ENCODE measurements at places on chromosomes 2 and 18.

- no peak for DNase-seq
Observed at GRCh38 chr2:188404341-188405004, 112.8 kb downstream of the GULP1 start.

- no peak for DNase-seq
Observed at GRCh38 chr2:142561656-142562055, 315.8 kb upstream of the KYNU start.

DNA sequence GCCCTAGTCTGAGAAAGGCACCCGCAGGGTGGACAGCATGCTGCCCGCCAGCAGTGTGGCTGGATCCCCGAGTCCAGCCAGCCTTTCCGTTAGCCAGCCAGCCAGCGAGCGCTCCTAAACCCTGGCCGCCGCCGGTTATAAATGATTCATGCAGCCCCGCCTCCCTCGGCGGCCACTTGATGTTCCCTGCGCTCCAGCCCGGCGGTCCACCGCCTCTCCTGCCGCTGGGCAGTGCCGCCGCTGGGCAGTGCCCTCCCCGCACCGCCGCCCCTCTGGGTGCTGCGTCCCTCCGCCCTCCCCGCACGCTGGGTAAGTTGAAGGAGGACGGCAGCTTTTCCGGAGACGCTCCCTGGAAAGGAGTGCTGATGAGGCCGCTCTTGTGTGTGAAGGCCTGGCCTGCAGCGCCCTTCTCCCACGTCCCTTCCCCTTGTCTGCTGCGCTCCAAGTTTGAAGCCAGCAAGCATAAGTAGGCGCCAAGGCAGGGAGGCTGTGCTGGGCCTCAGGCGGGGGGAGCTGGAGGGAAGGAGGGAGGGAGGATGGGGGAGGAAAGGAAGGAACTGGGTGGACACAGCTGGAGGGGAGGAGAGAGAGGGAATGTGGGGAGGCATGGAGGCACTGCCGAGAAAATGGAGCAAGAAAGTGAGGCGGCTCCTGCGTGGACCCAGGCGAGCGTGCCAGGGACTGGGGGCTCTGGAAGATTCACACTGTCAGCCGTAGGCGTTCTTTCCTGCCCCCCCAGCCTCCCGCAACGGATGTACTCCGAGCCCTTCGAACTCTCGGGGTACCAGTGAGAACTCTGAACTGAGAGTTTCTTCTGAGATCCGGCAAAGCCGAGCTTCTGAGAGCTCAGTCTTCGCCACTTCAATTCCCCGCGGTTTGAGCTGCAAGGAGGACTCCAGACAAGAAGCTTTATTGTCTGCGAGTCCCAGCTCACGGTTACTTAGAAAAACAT is 131.9 kb downstream of the GLI2 start:
- no peak for DNase-seq

DNA sequence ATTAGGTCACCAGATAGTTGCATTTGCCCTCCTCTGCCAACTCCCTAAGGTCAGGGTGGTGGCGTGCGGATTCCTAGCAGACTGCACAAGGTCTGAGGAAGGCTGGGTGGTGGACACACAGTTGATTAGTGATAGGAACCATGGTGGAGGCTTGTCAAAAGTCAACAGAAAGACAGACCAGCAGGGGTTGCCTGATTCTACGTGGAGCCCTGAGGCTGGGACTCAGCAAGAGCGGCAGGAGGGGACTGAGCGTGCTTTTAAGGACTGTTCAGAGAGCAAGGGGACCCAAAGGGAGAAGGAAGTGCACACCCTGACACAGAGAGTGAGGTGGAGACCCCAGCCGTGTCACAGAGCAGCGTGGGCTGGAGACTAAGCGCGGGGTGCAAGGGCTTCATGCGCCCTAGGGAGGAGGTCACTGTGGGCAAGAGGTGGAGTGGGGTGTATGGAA is 513.2 kb downstream of the RNF144A start:
- no peak for DNase-seq

GRCh38 chr2:46737577-46737976 is 178.0 kb downstream of the MCFD2 start:
- no peak for DNase-seq

DNA sequence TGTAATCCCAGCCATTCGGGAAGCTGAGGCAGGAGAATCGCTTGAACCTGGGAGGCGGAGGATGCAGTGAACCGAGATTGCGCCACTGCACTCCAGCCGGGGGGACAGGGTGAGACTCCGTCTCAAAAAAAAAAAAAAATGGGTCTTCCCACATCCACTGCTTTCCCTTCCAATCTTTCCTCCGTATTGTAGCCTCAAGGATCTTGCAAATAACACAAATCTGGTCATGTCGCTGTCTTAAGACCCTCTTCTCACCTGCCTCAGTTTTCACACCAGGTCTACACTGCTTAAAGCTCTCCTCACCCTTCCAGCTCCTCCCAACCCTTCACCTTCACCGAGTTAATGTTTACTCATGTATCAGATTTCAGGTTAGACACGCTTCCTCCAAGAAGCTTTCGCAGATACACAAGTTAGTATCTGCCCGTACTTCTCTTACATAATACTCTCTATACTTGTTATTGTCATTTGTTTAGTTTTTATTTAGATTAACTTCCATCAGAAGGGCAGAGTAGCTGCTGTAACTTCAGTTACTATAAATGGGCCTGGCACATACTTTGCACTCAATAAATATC is 1.5 kb downstream of the IER3IP1 start:
- DNase-seq: no peak

- no peak for DNase-seq
Observed at GRCh38 chr18:78643004-78643403, 336.6 kb upstream of the SALL3 start.

- DNase-seq: no peak
Observed at GRCh38 chr2:38233231-38233983, 143.7 kb downstream of the ATL2 start.

DNA sequence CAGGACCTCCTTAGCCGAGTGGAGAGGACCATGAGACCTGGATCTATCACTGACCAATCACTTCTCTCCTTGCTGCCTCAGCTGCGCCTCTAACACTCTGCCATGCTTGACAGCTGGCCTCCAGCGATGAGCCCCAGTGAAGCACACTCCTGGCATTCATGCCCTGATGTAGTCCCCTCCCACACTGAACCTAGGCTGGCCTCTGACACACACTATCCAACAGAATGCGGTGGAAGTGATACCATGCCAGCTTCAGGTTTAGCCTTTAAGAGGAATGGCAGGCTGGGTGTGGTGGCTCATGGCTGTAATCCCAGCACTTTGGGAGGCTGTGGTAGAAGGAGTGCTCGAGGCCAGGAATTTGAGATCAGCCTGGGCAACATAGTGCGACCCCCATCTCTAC is 73.7 kb upstream of the LAPTM4A start:
- DNase-seq: no peak

DNA sequence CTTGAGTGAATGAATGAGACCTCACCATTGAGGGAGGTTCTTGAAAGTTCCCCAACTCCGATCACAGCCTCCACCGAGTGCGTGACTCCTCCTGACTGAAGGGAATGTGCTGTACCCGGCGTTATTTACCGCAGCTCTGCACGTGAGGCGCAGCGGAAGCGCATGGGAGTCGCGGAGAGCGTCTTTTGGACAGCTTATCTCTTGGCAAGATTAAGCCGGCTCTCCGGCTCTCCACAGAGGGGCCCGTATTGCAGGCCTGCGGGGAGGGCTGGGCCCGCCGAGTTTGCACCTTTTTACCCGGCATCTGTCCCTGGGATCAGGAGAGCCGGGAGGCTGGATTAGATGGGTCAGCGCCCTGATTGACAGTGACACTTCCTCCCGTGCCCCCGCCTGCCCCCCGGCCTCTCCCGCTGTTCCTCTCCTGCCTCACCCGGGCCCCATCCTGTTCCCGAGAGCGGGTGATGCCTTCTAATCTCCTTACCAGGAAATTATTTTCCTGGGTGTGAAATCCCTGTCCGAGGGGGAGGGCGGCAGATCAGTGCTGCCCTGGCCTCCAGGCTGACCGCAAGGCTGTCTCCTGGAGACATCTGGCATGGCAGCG is 176.3 kb downstream of the INHBB start:
- no peak for DNase-seq

DNA sequence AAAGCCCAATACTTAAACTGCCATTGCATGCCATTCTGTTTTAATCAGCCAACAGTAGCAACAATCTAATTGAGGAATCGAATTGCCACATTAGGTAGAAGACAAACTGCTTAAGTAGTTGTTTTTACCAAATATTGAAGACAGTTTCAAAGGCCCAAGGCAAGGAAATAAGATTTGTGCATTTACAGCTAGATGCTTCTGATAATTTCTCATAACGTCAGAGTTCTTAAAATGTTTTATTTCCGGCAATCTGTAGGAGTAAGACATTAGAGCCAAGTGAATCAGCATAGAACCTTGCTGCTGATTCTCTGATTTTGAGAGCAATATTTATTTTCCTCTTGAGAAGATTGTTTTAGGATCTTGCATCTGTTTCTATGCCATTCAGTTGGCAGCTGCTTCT is 174.3 kb downstream of the RBM43 start:
- DNase-seq: no peak

DNA sequence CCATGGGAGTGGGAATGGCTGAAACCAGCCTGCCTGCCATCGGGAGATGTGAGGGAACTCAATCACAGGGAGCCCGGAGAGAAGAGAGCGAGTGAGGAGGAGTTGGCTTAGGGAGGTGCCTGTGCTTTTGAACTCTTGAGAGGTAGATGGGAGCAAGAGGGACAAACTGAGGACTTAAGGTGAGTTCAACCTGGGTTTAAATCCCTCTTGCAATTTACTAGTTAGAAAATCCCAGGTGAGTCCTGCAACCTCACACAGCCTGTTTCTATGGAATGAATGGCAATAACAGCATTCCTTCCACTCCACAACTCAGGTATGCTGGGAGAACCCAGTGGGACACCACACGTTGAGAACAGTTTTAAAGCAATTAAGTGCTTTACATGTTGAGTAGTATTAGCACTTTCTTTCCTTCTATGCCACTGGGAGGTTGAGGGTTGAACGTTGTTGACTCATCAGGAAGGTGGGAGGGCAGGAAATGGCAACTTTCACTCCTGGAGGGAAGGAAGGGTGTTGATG is 57.3 kb downstream of the VIT start:
- DNase-seq: no peak

DNA sequence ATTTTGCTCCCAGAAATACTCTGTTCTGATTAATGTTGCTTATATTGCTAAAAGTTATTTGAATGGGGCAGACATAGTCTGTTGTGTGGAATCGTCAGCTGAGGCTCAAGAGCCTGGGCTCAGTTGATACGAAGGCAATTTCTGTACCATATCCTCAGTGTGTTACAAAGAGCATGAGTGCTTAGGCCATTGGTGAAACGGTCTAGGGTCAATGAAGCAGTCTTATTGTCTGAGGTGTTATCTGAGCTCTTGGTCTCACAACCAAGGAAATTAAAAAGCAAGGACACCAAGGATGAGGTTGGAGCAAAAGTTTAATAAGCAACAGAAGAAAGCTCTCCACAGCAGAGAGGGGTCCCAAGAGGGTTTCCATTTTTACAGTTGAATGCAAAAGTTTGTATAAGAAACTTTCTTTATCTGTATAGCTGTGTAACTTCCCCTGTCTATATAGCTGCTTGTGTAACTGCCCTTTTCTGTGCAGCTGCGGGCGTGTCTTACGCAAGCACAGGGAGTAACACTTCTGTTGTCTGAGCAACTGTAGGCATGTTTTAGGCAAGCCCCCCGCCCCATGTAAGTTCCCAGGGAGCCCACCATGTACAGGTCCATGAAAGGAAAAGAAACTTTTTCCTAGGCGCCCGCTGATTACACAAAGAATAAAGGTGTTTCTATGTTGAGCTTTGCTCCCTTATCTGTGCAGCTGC is 40.6 kb upstream of the DSC1 start:
- no peak for DNase-seq

DNA sequence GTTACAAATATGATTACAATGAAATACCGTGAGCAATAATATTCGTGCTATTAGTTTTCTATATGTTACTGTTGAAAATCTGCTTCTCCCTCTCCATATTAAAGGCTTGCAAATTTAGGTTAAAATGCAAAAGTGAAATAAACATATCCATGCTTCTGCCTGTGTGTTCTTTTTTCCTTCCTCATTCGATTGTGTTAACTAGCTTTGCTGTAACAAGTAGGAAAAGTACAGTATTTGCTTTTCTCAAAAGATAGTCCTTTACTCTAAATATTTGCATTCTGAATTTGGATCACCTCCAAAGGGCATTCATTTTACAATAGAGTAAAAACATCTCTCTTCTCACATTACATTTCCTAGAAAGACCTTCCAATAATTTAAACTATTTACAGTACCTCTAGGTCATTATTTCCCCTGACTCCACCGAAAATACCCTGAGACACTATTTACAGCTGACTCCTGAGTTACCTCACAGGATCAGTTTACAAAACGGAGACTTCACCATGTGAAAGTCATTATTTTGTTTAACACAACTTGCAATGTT is 835.0 kb upstream of the FANCL start:
- no peak for DNase-seq

- DNase-seq: no peak
Observed at GRCh38 chr18:76584414-76585310, 89.6 kb upstream of the ZNF516 start.

DNA sequence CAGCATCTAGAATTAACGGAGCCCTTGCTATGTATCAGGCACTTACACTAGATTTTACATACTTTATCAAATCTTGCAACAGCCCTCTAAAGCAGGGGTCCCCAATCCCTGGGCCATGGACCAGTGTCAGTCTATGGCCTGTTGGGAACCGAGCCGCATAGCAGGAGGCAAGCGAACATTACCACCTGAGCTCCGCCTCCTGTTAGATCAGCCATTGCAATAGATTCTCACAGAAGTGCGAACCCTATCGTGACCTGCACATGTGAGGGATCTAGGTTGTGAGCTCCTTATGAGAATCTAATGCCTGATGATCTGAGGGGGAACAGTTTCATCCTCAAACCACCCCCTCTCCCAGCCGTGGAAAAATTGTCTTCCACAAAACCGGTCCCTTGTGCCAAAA is 13.4 kb downstream of the DNAJB2 start:
- no peak for DNase-seq

DNA sequence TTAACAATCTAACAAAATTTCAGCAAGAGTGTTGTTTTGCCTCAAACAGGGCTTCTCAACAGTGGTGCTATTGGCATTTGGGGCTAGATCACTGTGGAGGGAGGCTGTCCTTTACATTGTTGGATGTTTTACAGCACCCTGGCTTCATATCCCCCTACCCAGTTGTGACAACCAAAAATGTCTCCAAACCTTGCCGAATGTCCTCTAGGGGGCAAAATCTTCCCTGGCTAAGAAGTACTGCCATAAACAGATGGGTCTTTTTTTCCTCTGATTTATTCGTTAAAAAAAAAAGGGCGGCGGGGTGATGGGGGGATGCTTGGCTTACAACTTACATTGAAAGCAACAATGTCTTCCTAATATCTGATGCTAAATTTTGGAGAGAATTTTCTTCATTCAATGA is 207.6 kb upstream of the CCDC150 start:
- DNase-seq: no peak

- no peak for DNase-seq
Observed at GRCh38 chr18:24491927-24492834, 31.7 kb downstream of the HRH4 start.

All from cortex of kidney (tissue), 1 donor.